ENCODE measurements at places on chromosomes 2 and 18. TPM values are rescaled to one million over a fixed set of nuclear protein-coding genes. Genes with fewer than 3 reads are reported as not detected.

TRIM43 gene
- total RNA-seq, result not detected

TSHZ1 gene
- 6.5 TPM for total RNA-seq

SAG gene
- not detected for total RNA-seq

CROCC2 gene
- total RNA-seq, result not detected

AGXT gene
- not detected for total RNA-seq

Measured in bladder microvascular endothelial cell (primary cell).